ENCODE measurements at places on chromosomes 7 and 10.

DNA sequence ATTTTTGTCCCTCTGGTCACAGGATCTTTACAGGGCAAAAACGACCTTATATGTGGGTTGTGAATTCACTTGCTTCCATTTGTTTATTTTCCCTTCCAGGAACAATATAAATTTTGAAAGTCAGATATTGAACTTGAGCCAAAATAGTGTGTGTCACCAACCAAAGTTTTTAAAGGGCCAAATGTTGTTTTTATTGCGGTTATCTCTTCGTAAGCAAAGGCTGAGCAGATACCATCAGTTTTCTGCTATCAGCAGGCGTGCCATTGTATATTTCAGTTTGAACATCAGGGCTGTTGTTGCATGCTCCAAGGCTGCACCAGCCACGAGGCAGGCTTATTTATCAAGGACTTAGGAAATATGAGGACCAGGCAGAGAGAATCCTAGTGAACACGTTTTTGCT, 160.3 kb downstream of the PAXIP1 start:
- no peak for DNase-seq

GRCh38 chr10:79452174-79452611, 6.8 kb upstream of the ZCCHC24 start:
- no peak for DNase-seq

DNA sequence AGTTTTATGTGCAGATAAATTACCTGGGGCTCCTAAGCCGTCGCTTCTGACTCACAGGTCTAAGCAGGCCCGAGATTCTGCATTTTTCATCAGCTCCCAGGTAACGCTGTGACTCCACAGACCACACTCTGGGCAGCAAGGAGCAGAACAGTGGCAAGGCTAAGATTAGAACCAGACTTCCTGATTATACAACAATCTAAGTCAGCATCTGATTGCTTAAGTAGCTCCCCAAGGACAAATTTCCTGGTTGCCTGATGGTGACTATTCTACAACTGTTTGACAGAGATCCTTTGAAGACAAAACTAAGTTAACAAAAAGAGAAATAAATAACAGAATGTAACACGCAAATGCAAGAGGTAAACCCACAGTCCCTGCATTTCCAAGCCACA, 69.0 kb downstream of the CREB3L2 start:
- no peak for DNase-seq

DNA sequence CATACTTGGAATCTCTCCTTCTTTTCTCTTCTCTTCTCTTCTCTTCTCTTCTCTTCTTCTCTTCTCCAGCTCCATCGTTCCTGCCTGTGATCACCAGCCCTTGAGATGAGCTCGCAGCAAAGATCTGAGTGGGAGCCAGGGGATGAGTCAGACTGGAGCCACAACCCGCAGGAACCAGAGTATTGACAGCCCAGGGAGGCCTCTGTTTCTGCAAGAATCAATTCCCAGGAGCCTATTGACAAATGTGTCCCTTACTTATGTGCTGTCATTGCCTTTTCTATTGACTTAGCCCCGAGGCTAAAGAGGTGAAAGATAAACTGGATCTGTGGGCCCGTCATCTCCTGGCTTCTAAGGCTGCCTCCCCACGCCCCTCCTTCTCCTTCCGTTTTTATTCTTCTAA, 13.1 kb upstream of the HABP2 start:
- no peak for DNase-seq

DNA sequence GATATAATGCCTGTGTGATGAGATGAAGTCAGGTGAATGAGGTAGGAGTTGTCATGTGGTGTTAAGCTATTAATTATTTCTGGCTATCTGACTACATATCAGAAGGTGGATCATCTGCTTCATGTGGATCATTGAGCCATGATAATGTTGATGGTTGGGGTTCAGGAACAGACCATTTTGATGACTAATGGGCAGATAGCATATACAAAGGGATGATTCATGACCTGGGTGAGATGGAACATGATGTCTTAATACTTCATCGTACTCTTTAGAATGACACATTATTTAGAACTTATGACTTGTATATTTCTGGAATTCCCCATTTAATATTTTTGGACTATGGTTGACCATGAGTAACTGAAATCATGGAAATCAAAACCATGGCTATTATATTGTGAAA, 155.1 kb downstream of the OR13A1 start:
- no peak for DNase-seq
